ENCODE measurements at places on chromosomes 13 and 19.

DNA sequence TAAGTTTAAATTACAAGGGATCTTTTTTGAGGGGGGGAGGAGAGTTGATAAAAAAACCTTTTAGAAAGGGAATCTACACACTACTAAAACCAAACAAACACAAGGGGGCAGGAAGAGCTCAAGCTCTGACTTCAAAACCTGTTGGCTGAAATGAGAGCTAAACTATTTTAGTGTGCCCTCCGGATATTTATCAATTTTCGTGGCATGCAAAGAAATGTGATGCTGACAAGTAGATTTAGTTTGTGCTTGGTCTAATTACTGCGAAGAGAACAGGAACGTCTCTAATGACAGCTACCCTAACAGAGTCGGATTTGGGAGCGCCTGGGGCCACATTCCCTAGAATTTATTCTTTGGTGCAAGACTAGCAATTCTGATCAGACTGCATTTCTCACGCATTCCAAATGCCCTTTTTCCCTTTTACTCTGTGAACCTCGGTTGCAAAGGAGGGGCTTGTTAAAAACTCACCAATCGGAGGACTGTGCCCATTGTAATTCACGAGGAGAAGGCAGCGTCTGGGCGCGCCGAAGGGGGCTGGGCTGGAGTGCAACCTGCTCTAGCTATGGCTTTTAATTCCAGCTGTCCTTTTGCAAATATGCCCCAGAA lies 802 bp upstream of the FREM2 start:
- DNase-seq: no peak

DNA sequence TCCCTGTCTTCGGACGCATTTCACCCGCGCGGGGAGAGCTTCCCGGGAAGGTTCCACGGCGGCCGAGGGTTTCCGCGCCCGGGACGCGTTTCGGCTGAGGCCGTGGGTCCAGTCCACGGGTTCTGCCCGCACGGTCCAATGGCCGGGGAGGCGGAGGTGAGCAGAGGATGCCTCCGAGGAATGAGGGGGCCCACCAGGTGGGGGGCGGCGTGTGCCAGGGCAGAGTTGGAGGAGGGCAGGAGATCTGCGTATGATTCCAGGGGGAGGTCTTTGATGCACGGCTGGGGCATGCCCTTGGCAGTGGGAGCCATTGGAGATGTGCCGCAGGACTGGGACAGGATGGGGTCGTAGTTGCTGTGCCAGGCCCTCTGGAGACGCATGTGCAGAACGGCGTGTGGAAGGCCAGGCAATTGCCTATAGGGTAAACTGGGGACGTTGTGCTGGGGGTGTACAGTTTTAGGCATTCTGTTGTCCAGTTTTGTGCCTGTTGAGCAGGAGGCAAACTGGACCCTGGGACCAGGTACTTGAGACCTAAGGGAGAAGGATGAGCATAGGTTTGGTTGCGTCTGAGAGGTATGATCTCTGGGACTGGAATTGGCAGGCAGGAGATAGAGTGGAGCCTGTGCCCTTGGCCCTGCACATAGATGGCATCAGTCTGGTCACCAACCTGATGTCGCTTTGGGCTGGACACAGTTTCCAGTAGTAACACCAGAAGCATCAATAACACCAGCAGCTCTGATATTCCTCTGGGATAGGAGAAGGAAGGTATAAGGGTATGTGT lies 751 bp downstream of the ZNF584 start:
- DNase-seq: no peak

- no peak for DNase-seq
Observed at GRCh38 chr19:48770266-48770665, 14.9 kb downstream of the FGF21 start.

- DNase-seq: no peak
Observed at GRCh38 chr13:43030548-43030947, 7.2 kb downstream of the DNAJC15 start.

DNA sequence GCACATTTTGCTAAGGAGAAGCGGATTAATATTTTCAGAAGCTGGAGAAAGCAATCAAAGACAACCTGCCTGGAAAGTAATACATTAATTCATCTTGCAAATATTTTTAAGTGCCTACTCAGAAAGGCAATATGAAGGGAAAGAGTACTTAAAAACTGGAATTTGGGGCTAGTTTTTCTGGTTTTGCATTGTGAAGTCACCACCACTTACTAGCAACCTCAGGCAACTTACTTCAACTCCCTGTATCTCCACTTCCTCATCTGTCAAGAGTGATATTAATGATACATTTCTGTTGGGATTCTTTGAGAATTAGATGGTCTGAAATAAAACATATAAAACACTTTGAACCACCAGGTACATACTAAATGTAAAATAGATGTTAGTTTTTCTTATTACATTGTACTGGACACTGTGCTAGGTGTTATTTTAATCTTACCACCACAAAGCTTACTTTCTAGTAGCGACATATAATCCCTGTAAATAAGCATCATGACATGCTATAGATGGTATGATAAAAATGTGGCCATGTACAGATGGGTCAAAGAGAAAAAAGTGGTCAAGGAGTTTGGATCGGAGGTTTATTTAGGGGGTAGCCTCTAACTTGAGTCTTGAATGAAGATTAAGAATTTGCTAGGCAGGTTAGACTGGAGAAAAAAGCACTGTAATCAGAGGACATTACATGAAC lies 101.2 kb downstream of the SPRY2 start:
- no peak for DNase-seq

- DNase-seq: no peak
Observed at GRCh38 chr13:31053091-31053490, 108.6 kb downstream of the HSPH1 start.

DNA sequence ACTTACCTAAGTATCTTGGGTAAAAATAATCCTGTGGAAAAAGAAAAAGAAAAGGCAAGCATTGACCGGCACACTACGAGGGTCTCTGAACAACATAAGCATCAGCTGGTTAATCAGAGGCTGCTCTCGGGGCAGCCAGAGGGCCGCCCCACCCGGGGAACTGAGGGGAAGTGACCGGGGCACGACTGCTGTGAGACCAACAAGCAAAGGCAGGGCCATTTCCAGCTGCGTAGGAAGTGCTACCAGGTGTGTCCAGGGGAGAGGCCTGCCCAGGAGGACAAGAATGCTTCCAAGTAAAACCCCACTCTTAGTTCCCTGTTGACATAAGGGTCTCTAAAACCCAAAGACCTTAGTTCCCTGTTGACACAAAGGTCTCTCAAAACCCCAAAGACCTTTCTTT lies 15.9 kb downstream of the GAS6 start:
- no peak for DNase-seq

GRCh38 chr13:53759016-53759415 lies 730.4 kb downstream of the OLFM4 start:
- DNase-seq: no peak

- no peak for DNase-seq
Observed at GRCh38 chr13:40648841-40649240, 17.6 kb downstream of the FOXO1 start.

GRCh38 chr19:12838182-12838885 lies at the start of gene MAST1:
Gene MAST1 (plus strand): TSS chr19:12838515. CDS start chr19:12838573, 58 bp downstream.
- no peak for DNase-seq

DNA sequence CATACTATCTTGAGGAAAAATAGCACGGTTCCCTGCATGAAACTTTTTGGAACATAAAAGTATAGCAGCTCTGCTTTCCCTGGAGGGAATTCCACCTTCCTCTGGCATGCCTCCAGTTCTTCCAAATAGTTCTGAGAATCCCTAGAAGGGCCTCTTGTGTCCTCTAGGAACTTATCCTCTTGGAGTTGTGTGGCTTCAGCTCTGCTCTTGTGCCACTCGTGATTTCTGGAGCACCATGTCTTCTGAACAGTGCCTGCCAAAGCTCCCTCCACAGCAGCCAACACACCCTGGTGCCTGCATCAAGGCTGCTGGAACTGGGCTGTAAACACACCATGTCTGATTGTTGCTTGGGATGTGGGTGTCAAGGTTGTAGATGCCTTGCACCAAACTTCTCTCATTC lies 65.7 kb upstream of the FLT1 start:
- DNase-seq: no peak

DNA sequence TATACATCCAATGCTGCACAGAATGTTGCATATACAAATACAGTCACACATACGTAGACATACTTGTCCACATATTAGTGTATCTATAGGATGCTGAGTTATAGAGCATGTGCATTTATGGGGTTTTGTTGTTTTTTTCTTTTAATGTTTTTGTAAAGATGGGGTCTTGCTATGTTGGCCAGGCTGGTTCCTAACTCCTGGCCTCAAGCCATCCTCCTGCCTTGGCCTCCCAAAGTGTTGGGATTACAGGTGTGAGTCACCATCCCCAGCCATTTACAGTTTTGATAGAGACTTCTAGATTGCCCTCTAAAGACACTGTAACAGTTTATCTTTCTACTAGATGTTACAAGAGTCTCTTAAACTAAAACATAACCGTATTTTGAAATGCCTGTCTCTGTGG lies 14.3 kb downstream of the HNRNPUL1 start:
- no peak for DNase-seq

DNA sequence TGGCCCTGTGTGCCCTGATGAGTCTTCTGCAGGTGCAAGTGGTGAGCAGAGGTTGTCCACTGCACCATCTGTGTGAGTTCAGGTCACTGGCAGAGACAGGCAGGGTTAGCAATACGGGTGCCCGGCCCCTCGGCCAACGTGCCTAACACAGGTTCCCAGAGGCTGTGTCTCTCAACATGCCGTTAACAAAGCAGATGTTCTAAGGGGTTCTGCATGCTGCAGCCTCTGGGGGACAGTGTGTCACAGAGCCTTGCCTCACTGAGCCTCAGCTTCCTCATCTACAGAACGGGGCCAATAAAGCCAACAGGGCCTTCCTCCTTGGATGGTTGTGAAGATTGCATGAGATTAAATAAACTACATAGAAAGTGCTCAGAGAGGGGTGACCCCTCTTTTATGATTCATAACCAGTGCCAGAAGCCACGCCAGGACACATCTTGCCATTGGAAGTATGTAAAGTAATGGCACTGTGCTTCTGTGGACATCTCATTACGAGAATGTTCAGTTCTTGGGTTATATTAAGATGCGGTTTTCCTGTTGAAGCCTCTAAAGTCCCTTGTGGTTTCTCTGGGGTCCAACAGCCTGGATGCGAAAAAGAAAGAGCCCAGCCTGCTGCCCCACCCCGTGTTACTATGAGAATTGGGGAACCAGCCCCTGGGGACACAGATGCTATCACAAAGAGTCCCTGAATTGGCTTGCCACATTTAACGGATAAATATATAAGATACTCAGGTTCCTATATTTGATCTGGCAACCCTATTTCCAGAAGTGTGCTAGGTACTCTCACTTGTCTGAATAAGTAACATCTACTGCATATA lies 11.2 kb upstream of the ARHGEF18 start:
- DNase-seq: no peak
